ENCODE measurements at places on chromosomes 4 and X.
A peak's percentile ranks its signal among the peaks of the same experiment; 100 is the strongest.

- no peak for DNase-seq
Observed at GRCh38 chr4:90001023-90001422, 106.4 kb downstream of the MMRN1 start.

DNA sequence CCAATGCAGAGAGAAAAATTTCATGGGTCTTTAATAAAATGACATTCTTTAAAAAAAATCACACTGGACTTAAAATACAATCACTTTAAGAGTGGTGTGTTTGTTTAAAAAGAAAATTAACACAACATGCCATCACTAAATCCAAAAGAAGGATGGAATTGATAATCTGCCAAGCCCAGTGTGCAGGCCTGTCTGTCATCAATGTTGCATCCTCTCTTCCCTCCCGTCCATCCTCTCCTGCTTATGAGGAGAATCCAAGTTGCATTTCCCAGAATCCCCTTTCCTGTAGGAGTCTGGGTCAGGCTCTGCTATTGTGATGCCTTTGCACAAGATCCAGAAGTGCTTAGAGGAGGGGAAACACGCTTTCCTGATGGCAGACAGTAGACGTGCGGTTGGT lies 169.4 kb downstream of the MID1 start:
- no peak for DNase-seq

DNA sequence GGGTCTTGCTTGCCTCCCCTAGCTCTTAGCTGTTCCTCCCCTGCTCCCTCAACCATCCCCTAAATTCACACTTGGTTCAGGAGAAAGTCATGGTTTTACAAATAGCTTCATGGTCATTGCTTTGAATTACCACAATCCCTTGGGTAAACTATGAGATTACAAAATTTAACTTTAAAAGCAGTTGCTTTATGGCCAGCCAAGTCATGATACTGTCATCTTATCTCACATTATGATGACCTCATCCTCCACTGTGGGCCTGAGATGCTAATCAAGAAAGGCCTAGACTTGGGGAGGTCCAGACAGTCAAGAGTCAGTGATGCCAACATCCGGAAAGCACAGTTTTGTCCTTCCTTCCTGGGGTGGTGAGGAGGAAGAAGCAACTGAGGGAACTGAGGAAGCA lies 10.5 kb upstream of the FGF16 start:
- DNase-seq: no peak

- DNase-seq: no peak
Observed at GRCh38 chr4:7375427-7375826, 59.3 kb downstream of the PSAPL1 start.

- no peak for DNase-seq
Observed at GRCh38 chr4:108080747-108081146, 88.0 kb downstream of the LEF1 start.

DNA sequence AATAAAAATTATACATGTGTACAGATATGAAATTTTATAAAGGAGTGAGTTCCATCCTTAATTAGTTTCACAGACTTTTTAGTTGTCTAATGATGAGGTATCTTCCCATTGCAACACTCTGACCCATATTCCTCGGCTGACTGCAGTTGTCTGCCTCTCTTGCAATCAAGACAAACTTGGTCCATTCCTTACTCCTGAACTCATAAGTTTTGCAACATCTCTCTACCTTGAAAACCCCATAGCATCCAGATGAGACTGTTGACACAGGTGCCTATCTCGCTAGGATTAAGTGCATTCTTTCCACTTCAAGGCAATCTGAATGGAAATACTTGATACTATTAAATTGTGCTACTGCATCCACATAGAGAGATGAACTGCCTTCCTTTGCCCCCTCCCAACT lies 2.3 kb downstream of the XKRX start:
- no peak for DNase-seq

GRCh38 chr4:1300466-1301455 lies 11.1 kb downstream of the MAEA start:
- DNase-seq: no peak

DNA sequence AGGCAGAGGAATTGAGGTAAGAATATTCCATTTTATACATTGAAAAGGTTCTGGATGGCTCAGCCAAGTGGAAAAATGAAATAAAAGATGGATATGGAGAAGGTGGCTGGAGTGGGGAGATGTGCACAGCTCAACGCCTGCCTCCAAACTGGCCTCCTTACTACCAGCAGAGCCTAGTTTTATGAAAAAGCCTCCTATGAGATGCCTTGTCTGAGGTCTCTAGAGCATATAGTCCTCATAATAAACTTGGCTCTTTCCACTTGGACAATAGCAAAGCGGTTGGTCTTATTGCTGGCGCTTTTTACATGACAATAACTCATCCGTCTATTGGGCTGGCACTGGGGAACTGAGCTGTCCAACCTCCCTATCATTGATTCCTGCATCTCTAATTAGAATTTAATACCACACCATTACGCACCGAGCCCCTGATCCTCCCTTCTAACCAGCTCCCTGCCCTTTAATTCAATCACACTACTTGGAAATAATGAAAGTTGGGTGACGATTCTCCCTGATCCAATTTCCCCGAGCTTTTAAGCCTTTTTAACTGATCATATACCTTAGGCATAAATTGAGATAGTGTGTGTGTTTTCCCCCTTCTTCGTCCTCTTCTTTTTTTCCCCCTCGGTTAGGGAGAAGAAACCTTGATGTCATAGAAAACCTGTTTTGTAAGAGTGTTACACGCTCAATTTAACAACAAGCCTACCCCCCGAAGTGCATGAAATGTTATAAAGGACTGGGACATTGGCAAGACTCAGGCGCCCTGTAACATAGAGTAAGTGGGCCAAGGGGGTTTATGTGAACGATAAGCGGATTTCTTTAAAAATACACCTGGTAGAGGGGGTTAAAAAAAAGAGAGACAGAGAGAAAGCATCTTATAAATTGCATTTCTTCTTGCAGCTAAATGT lies at the start of gene PHOX2B:
Gene PHOX2B (minus strand): TSS at position 155 of the 905 bp plus-strand sequence. CDS start 115 bp downstream, at position 40.
- no peak for DNase-seq

DNA sequence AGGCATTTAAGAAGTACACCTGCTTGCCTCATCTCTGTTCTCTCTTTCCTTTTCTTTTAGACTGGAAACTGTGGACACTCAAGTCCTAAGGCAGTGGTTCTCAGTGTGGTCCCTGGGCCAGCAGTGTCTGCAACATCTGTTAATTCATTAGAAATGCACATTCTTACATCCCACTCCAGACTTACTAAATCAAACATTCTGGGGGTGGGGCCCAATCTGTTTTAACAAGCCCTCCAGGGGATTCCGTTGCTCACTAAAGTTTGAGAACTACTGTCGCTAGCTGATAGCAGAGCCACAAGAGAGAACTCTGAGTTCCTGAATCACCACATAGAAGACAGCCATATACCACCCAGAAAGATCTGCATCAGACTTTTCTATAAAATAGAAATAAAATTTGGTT lies 430.6 kb downstream of the BCOR start:
- DNase-seq: no peak

DNA sequence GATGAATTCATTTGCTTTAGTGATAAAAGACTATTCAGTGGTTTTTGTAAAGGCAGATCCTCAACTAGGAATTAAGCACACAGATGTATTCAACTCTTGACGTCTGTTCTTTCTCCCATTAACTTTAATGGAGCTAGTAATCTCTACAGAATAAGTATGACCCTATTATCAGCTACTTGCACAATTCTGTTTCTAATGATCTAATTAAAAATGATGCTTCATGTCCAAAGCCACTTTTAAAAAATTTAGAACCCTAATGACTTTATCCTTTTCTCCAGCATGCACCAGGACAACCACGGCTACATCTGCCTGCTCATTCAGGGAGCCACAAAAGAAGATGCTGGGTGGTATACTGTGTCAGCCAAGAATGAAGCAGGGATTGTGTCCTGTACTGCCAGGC lies 85.4 kb downstream of the CBR4 start:
- no peak for DNase-seq

DNA sequence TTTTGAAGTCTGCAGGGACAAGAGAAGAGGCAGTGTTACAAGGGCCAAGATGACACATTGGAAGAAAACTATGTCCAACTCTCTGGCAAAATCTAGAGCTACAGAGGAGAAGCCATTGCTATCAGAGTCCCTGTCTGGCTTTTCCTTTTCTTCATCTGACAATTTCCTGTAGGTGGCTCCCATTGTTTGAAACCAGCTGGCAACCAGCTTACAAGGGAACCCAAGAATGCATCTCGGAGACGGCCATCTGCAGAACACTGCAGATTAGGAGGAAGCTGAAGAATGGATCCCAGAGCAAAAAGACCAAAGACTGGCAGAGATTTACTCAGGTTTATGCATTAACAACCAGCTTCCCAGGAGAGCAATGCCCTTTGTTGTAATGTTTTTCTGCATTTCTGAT lies 216.2 kb upstream of the CTSO start:
- DNase-seq: peak; percentile 52

- DNase-seq: no peak
Observed at GRCh38 chr4:165709516-165709915, 163.5 kb upstream of the TLL1 start.

DNA sequence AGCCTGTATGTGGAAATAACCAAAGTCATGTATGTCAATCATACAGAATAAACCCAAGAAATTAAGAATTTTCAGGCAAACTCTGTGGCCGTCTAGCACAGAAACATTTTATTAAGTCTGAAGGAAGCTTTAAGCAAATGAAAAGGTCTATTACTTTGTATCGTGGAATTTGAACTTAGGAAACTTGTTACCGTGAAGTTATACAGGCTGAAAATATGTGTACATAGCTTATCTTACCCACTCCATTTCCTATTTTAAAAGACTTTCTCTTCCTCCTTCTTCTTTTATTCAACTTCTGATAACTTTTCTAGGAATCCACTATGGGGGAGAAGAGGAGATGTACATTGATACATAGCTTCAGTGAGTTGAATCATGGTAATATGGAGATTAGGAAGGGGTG lies 108.3 kb downstream of the AGTR2 start:
- no peak for DNase-seq

DNA sequence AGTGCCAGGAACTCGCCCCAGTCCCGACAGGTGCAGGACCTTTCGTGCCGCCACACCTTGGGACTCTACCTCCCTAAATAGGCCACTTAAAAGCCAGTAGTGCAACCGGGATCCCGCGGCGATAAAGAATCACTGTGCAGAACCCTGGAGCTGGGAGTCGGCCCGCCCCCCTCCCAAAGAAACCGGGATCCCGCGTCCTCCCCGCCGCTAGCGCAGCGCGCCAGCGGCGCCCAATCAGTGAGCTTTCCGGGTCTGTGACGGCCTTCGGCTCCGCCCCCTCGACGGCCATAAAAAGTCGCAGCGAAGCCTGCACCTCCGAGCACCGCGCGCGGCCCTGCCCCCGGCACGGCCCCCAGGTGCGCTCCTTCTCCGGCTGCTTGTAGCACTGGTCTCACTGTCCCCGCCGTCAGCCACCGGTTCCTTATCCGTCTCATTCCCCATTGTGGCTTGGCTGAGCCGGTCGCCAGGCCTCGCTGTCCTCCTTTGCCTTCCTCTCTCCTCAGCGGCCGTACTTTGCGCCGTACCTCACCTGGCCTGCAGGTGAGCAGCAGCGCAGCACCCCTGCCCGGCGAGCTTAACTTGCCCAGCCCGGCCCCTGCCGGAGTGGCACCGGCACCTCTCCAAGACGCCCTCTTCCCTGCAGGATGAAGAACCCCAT lies at the start of gene LRAT:
Gene LRAT (plus strand): TSS at position 318 of the 658 bp plus-strand sequence. CDS start 327 bp downstream, at position 645.
- peak; percentile 84 for DNase-seq

- no peak for DNase-seq
Observed at GRCh38 chr4:119858176-119858575, 208.5 kb downstream of the MAD2L1 start.

DNA sequence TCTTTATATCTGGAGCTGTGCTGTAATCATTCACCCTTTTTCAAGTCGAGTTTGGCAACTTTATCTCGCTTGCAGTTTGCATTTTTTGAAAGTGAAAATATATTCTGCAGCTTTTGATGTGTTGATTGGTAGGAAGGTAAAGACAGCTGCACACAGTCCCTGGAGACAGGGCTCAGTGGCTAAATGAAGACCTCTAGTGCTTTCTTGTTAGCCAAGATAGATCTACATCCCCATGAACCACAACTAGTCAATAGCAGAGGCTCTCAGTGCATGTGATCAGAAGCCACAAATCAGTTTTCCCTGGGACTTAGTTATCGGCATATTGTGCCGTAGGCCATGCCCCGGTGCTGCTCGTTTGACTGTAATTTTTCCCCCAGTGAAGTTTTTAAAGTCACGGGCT lies 587.7 kb upstream of the PITX2 start:
- DNase-seq: no peak

DNA sequence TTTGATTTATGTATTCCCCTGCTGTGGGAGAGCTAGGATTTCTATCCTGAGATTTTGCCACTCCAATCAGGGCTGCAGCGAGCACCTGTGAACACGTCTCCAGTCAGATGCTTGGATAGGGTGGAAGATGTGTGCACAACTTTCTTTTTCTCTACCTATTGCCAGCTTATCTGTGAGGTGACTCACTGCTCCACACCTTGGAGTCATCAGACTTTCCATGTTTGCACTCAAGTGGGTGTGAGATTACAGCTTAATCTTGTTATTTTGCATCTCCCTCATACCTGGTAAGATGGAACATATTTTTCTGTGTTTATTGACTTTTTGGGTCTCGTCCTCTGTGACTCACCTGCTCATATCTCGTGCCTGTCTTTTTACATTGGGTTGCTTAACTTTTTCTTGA lies 32.2 kb downstream of the PSAPL1 start:
- peak; percentile 18 for DNase-seq

GRCh38 chrX:132483488-132483887 lies 5.3 kb downstream of the MBNL3 start:
- DNase-seq: no peak

DNA sequence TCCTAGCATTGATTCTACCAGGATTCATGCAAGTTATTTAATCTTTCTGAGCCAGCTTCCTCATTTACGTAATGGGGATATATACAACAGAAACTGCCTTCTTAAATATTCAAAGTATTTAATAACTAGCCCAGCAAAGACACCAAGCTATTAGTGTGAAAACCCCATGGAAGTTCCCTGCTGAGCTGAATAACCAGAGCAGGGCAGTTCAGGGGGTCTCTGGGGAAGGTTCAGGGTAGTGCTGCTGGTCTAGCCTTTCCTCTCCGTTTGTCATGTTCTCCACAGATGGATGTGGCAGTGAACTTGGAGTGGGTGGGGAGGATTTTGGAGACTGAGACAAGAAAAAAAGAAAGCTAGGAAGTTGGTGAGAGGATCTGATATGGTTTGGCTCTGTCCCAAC lies 240.8 kb upstream of the TAPT1 start:
- no peak for DNase-seq

GRCh38 chr4:39043058-39043860 lies 11.1 kb upstream of the TMEM156 start:
- peak; percentile 63 for DNase-seq
